Stimulated activated CD4-positive, alpha-beta T cell treated with anti-CD3 and anti-CD28 coated beads, Interleukin-4, amount 100 ng/mL, for 48 hours (primary cell): ENCODE measurements at places on chromosomes 2 and 18.

GRCh38 chr2:138430181-138430580 is 71.4 kb upstream of the SPOPL start:
- DNase-seq, result no peak

DNA sequence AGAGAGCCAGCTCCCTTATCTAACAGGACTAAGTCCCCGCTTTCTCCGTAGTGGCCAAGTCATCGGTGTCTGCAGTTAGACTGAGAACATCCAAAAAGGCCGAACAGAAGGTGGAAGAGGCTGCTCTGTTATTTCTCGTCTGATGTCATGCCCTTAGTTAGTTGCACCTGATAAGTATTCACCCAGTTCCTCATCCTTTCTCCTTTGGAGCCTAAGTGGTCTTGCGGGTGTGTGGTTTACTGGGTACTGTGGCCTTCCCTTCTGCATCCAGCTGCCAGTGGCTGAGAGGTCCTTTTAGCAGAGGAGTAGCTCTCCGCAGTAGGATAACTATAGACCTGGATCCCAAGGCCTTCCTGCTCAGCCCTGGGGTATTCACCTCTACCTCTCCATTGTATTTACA is 211.6 kb downstream of the BCL2 start:
- no peak for DNase-seq

GRCh38 chr2:184598002-184598315 is 370 bp upstream of the ZNF804A start:
- DNase-seq, result no peak

- DNase-seq, result peak; percentile 49
Measured at GRCh38 chr2:205563646-205564045, 118.7 kb upstream of the NRP2 start.

DNA sequence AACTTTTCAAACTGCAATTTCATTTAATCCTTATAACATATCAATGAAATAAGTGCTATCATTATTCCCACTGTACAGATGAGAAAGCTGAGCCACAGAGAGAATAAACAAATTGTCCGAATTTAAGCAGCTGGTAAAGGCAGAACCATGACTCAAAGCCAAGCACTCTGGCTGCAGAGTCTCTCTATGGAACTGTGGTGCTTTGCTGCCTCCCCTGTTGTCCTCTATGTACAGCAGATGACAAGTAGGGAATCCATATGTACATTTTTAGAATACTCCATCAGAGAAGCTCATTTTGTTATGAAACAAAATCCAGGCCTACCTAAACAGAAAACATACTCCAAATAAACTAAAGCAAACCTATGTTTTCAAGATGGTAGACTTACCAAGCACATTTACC is 45.1 kb downstream of the FARSB start:
- no peak for DNase-seq

- no peak for DNase-seq
Measured at GRCh38 chr18:67342159-67342558, 174.4 kb downstream of the DSEL start.

DNA sequence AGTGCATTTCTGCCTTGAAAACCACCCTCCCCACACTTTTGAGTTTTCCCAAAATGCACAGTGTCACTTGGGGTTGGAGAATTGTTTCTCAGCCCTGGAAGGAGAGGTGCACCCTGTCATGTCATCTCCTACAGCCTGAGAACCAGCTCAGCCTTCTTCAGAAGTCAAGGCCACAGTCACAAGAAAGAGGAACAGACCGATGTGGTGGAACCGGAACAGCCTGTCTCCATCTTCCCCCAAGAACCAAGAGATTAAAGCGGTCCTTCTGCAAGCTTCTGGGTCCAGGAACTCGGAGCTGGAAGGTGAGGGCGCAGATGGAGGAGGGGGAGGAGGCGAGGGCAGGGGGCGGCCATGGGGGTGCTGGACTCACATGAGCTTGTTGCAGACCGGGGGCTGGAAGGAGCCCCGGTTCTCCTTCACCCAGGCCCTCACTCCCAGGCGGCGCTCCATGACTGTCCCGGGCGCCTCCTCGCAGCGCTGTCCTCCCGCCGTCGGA is 248 bp downstream of the HAAO start:
- peak; percentile 16 for DNase-seq

- no peak for DNase-seq
Measured at GRCh38 chr2:229408356-229408755, 137.3 kb upstream of the PID1 start.

- no peak for DNase-seq
Measured at GRCh38 chr2:84815146-84815545, 65.7 kb downstream of the TRABD2A start.

DNA sequence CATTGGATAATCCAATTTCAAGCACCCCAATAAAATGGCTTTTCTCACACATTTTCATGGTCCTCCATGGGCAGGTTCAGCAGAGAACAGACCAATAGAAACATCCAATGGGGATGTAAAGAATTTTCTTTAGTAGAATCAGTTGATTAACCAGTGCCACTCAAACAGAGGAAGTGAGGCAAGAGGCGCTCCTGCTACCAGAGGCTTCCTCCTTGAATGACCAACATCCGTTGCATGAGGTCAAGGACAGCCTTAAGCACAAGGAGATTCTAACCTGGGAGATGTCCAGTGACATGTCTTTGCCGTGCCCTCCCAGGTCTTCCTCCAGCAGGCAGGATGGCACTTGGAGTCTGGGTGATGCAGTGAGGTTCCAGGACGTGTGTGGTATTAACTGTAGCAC is 146.6 kb downstream of the PIEZO2 start:
- DNase-seq, result no peak

DNA sequence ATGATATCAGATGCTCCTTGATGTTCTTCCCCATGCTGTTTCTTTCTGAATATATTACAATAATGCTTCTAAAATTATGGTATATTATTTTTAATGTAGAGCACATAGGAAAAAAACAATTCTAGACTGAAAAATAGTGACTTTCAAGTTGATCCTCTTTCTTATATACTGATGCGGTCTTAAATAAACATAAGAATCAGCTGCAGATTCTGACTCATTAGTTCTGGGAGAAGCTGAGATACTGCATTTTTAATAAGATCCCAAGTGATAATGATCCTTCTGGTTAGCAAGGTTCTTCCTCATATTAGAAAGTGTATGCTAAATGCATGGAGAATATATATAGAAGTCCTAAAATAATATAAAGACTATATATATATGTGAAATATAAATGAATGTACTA is 124.9 kb downstream of the XIRP2 start:
- DNase-seq, result no peak

DNA sequence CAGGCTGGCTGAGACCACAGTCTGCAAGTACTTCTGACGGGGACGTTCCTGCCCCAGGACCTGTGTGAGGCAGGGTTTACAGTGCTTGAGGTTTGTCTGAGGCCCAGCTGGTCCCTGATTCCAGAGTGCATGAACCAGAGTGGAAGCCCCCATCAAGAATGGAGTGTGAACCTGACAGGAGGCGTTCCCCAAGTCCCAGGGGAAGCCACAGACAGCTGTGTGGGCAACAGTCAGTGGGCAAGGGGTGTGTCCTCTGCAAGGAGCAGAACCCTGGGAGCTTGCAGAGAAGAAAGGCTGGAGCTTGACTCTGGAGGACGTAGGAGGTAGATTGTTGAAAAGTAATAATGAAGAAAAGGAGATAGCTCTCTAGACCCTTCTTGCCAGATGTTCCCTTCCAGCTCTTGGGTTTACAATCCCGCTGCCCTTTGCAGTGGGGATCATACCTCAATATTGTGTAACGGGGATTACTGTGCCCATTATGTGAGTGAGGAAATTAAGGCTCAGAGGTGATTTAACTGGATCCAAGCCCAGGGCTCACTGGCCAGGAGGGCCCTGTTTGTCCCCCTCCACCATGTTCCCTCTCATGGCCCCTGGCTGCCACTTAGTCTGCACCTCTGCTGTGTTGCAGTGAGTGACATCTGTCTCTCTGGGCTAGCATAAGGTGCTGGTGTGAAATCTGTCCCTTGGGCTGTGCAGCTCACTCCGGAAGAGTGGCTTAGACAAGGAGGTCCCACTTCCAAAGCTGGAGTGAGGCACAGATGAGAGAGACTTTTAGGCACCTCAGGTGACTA is 6.2 kb downstream of the DBI start:
- no peak for DNase-seq

- no peak for DNase-seq
Measured at GRCh38 chr18:75230163-75231052, 19.8 kb downstream of the TSHZ1 start.

- DNase-seq, result no peak
Measured at GRCh38 chr2:56077359-56077915, 106.4 kb upstream of the CCDC85A start.

- no peak for DNase-seq
Measured at GRCh38 chr2:236180831-236181453, 12.8 kb upstream of the GBX2 start.

DNA sequence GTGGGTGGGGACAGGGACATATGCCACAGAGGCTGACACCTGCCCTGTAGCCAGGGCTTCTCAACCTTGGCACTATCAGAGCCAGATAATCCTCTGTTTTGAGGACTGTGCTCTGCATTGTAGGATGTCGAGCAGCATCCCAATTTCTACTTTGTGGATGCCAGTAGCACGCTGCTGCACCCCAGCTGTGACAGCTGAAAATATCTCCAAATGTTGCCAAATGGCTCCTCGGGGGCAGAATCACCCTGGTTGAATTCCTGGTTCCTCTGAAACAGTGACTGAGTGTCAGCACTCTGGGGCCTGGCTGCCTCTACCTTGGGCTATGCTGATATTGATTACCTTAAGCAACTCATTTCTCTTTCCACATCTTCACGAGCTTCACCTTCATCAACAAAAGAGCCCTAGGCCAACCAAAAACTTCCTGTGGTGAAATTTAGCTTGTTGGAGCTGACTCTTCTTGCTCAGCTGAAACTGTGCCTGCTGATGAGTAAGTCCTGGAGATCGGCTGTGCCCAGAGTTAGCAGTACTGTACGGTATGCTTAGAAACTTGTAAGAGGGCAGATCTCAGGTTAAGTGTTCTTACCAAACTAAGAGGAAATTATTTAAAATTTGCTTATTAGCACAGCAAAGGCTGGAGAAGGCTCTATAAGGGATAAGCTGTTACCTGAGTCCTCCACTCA is 138.1 kb downstream of the SEPTIN10 start:
- no peak for DNase-seq

DNA sequence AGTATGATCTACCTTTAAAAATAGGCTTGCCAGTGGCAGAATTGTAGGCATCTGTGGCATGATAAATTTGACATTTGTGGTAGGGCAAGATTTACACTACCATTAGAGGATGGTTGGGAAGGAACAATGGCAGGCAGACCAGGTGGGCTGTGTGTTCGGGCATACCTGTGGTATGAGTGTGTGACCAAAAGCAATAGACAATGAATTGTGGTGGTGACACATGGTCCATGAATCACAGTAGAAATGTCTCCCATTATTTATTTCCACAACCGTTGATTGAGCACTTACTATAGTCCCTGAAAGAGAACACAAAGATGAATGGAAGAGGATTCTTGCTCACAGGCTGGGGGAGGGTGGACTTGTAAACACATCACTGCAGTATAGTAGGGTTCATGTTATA is 29.9 kb upstream of the RUFY4 start:
- no peak for DNase-seq

DNA sequence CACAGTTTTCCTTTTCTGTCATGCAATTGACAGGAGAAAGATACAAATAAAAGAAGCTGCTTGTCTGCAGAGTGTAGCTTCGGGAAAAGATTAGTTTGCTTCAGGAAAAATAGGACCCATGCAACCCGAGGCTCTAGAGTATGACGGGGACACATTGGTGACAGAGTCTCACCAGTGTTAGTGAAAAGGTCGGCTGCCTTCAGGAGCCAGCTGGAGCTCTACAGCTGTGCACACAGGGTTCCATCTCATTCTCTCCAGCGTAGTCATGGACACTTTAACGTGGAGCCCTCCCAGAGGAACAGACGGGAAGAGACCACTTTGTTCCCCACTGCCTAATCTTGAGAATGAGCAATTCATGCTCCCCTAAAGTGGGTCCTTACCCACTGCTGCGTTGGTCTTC is 42.9 kb downstream of the FECH start:
- DNase-seq, result no peak

DNA sequence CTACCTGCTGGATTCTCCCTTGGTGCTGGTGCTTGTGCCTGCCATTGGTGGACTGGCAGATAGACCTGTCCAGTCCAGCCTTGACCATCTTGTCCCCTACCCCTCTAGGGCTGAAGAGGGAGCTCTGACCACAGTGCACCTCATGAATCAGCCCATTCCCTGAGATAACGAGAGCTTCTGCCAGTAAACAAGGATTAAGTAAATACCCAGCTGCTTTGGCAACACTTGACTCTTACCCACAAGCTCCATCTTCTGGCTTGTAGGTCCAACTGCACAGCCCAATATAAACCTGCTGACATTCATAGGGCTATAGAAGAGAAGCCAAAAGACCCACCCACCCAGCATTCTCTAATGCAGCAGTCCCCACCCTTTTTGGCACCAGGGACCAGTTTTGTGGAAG is 186.4 kb downstream of the PIK3C3 start:
- no peak for DNase-seq

- DNase-seq, result no peak
Measured at GRCh38 chr18:49817947-49818346, 4.6 kb upstream of the ACAA2 start.

GRCh38 chr2:28664120-28664842 is 87.3 kb upstream of the PPP1CB start:
- no peak for DNase-seq

GRCh38 chr2:101273056-101273455 is 20.4 kb downstream of the CNOT11 start:
- no peak for DNase-seq

- DNase-seq, result no peak
Measured at GRCh38 chr2:154681741-154682140, 16.8 kb upstream of the KCNJ3 start.

GRCh38 chr18:48108136-48108535 is 177.7 kb upstream of the SMAD2 start:
- DNase-seq, result no peak

DNA sequence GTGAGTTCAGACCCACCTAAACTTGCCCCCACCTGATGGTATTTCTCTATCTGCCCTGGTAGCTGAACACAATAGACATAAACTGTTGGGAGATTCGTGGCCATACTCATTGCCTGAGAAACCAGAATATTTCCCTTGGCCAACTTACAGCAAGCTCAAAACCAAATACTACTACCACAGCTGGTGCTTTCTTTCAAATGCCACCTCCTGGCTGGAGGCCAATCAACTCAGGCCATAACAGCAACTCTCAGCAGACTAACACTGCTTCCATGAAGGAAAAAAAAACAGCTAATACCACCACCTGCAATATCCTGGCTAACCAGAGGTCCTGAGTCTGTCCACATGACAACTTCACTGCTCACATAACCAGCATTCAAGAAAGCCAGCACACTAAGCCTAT is 373.1 kb downstream of the CMPK2 start:
- no peak for DNase-seq

- no peak for DNase-seq
Measured at GRCh38 chr18:37414816-37415215, 150.8 kb downstream of the CELF4 start.

DNA sequence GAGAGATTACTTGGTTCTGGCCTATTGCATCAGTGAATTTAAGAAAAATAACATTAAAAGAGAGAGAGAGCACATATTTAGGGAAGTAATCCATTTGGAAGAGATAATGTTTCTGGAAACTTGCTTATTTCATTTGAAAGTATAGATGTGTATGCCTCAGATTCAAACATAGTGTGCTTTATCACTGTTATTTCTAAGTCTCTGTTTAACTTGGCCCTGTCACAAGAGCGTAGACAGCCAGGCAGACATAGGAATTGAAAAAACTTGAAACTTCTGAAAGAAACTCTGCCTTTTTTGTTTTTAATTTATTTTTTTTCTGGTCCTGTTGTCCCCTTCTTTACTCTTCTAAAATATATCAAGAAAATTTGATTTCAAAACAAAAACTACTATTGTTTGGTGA is 849.1 kb downstream of the CNTNAP5 start:
- no peak for DNase-seq
